GF-D8 (cell line): ENCODE measurements at places on chromosomes 16 and 17.
A peak's percentile ranks its signal among the peaks of the same experiment; 100 is the strongest.

GRCh38 chr17:61385577-61386236 is 13.9 kb upstream of the TBX2 start:
- DNase-seq, result no peak

DNA sequence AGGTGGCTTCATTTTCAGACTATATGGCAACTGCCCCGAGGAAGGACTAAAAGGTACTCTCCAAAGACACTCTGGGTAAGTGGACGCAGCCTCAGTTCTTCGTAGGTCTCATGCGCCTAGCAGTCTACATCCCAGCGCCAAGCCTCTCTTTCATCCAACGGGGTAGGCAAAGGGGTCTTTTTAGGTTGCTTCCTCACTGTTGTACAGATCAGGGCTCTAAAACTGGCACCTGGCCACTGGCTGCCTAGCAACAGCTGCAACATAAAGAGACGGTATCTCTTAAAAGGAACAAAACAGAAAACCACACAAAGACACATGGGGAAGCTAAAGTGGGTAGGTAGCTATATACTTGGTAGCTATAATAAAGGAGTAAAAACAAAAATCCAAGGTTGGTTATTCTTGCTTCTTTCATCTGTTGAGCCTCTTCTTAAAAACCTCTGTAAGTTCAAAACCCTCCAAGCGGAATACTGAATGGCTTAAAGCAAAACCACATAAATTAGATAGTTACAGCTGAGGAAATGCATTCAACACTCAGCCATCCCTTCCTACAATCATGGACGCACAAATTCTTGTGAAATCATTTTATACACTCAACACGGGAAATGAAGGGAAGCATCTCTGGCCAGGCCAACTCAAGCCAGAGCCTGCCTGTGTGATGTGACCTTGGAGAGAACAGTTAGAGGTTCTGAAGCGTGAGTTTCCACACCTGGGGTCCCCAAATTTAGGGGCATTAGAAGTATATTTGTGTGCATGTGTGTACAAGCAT is 22.7 kb downstream of the CYTH1 start:
- DNase-seq, result peak; percentile 93

DNA sequence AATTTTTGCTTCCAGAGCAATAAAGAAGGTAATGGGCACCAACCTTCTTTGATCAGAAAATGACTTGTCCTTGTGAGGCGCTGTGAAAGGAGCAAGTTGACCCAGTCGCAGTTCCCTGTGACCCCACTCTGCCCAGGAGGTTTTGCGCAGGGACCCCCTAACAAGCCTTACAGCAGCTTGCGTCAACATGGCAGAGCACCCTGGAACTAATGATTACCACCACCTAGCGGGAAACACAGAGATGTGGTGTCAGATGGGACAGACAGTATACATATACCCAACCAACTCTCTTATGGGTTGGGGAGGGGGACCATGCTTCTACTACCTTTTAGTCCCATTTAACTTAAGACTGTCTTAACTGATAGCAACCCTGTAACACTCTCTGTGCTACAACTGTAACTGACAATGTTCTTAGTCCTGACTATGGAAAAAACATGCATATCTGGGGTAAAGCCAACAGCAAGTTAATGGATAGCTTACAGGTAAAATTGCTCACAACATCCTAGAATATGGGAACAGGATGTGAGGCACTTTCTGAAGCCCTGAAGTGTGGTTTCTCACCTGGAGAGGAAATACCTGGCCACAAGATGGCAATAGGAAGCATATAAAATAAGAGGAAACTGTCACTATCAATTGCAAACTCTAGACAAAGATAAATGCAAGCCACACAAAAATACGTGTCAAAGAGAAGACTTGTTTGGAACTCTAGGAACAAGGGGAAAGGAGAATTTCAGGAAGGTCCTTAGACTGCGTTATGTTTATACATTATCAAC is 3.0 kb downstream of the KARS1 start:
- DNase-seq, result no peak

DNA sequence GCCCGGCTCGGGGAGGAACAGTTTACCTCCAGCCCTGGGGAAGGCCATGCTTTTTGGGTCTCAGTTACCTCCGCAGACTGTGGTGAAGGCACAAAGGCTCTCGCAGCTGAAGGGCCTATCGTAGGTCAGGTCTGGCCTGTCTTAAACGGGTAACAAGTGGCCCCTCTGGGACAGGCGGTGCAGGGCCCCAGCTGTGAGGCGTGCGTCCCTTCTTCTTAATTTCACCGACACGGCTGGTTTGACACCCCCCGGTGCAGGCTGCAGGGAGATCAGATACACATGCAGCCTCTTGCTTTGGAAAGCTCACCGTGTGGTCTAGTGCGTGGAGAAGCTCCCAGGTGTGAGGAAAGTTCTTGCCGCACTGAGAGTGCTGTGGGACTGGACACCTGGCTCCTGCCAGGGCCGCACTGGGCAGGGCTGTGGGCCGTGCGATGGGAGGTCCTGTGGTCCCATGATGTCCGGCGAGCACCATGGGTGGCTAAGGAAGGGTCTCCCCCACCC is 162.4 kb downstream of the BANP start:
- no peak for DNase-seq

GRCh38 chr17:7109461-7110322 is 4.9 kb downstream of the ASGR2 start:
- no peak for DNase-seq

DNA sequence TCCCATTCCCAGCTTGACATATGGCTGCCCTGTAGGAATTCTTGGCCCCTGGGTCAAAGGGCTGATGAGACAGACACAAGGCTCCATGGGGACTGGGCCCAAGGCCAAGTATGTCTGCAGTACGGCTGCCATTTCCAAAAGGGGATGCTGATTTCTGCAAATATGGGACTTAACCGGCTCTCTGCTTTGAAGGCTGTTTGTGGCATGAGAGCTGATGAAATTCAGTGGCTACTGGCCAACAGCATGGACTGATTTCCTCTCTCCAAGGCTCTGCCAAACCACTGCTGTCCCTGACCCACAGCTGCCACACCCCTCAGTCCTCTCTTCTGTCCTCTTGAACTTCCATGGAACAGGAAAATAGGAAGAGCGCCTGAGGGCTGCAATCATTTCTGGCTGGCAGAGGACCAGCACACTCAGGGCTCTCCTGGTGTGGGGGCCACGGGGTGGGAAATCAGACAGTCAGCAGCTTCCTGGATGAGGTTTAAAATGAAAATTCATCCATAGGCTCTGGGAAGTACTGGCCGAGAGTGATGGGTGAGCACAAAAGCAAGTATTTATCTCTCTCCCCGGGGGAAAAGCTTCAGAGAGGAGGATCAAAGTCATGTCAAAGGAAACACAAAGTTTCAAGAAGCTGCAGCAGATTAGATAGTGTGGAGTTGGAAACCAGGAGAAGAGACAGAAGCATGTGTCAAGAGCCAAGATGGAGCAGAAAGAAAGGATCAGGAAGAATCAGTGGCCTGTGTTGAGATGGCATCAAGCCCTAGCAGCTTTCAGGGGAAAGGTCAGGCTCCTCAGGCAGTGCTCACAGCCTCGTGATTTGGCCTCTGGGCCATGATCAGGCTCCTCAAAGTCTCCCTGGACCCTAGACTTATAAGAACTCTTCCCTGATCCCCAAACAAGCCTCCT is 64.1 kb upstream of the SREBF1 start:
- peak; percentile 3 for DNase-seq

DNA sequence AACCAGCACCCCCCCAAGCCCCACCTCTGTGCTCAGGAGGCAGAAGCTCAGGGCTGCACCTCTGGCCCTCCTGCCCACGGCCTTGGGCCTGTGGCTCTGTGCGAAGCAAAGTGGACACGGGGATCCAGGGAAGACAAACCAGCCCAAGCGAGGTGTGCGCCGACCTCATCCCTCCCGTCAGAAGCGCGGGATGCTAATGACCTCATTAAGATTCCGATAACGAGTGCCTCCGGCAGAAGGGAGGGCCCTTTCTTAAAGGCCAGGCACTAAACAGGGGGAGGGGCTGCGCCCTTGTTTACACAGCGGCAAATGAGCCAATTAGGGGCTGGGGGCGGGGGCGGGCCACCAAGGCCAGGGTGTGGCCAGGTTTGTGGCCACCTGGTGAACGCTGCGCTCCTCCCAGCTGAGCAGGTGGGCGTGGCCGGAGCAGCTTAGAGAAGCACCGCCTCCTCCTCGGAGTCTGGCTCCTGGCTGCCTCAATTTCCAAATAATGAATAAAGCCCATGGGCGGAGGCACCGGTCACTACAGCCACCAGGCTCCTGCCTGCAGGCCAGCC is 3.2 kb downstream of the CBX4 start:
- DNase-seq, result no peak
